ENCODE measurements at places on chromosomes 5 and 9.
A peak's percentile ranks its signal among the peaks of the same experiment; 100 is the strongest.

GRCh38 chr9:125467116-125467740 is 205.6 kb downstream of the GAPVD1 start:
- DNase-seq = no peak

DNA sequence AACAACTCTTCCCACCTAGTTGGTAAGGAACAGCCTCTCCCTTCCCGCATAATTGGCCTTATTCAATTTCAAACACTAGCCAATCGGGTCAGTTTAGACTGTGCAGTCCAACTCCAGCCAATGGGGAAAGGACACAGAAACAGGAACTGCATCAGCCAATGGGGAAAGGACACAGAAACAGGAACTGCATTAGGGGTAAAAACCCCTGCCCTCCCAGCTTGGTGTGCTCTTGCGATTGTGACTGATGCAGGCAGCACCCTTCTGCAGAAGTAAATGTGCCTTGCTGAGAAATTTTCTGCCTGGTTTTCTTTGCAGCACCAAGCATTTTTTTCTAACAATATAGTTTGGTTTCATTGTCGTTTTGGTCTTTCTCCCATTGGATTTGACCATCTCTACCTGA is 8.5 kb upstream of the GLT6D1 start:
- no peak for DNase-seq

GRCh38 chr9:127742435-127743088 is 7.5 kb upstream of the TOR2A start:
- peak; percentile 93 for DNase-seq

- DNase-seq = no peak
Measured at GRCh38 chr9:20692554-20692953, 8.5 kb downstream of the FOCAD start.

- no peak for DNase-seq
Measured at GRCh38 chr9:124222918-124223720, 34.6 kb upstream of the NEK6 start.

DNA sequence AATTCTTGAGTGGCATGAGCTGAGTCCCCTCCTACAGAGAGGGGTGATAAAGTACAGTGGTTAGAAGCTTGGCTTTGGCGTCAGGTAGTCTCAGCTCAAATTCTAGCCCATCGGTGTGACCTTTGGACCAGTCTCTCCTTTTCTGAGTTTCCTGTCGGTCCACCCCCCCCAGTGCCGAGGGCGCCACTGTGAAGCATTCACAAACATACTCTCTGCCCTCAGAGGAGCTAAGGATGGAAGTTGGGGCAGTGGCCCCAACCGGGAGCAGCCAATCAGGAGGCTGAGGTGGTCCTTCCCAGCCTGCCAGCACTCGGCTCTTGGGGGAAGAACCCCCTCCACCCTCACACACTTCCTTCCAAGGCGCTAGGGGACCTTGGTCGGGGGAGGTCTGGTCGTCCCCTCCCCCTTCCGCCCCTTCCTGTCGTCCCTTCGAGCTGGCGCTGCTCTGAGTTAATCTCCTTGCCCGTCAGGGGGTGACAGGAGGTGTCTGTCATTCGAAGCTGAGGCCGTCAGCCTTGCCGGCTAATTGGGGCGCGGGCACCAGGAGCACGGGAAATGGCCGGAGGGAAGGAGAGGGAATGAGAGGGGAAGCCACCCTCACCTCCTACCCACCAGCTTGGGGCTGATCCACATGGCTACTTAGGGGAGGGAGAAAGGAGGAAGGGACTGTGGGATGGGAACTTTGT is 53.0 kb downstream of the CXXC5 start:
- DNase-seq = peak; percentile 73

DNA sequence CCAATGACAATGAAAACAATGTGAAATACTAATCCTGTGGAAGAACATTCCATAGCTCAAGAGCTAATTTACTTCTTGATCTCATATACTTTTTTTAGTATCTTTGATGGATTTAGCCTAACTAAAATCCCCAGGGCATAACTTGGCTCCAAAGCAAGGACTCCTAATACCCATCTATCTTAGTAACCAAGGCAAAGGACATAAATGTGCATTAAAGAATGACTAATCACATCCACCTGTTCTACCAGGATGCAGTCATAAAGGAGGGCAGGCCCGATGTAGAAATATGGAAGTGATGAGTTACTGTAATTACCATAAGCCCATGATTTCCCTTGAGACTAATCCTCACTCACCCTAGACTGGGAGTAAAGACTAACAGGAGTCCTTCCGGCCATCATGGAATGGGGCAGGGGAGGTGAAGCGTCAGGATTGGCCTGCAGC is 56.9 kb downstream of the KIF24 start:
- no peak for DNase-seq

DNA sequence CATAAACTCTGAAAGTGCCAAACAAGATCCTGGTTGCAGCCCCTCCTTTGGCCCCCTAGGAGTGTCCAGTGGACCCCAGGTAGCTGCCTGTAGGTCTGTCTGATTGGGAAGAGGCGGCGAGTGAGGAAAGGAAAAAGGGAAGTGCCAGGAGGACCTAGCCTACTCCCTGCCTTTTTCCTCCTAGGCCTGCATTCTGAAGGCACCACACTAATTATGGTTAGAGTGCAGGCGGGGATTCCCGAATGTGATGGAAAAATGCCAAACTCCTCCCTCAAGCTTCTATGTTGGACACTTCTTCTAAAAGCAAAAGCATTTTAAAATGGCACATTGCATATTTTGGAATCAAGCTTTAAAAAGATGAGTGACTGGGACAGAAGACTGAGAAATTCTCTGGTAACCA is 83.2 kb upstream of the SMIM15 start:
- peak; percentile 41 for DNase-seq

DNA sequence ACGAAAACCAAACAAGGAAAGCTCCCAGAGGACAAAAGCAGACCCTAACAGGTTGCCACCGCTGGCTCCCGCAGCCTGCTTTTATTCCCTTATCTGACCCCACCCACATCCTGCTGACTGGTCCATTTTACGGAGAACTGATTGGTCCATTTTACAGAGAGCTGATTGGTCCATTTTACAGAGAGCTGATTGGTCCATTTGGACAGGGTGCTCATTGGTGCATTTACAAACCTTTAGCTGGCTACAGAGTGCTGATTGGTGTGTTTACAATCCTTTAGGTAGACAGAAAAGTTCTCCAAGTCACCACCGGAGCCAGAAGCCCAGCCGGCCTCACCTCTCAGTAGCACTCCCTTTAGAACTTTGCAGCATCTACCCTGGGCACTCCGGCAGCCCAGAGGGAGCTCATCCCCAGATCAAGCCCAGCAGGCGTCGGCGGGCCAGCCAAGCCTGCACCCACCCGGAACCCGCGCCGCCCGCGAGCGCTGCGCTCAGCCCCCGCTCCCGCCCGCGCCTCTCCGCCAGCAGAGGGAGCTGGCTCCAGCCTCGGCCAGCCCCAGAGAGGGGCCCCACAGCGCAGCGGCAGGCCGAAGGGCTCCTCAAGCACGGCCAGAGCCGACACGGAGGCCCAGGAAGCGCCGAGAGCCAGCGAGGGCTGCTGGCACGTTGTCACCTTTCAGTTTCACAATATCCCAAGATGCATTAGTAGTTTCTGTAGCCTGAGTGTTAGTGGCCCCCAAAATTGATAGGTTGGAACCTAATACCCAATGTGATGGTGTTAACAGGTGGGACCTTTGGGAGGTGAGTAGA is 35.3 kb upstream of the CLPTM1L start:
- peak; percentile 53 for DNase-seq

GRCh38 chr5:148020257-148020988 is 43.4 kb upstream of the SPINK5 start:
- no peak for DNase-seq

GRCh38 chr9:81430727-81431126 is 258.6 kb downstream of the TLE1 start:
- no peak for DNase-seq

- DNase-seq = peak; percentile 83
Measured at GRCh38 chr5:76175051-76175666, 92.0 kb downstream of the SV2C start.

DNA sequence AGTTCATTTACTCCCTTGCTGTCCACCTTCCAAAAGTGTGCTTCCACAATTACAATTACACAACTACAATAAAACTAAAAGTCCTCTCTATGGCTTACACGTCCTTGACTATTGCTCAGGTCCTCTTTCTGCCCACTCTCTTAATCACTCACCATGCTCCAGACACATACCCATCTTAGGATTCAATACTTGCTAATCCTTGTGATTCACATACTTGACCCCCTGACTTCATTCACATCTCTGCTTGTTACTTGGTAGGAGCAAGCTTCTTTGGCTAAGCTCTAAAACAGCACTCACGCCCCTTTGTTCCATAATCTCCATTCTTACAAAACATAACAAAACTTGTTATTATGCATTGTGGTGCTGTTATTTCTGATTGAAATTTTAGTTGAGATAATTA is 215.8 kb downstream of the EDIL3 start:
- no peak for DNase-seq

- DNase-seq = peak; percentile 51
Measured at GRCh38 chr5:158992037-158992740, 107.5 kb downstream of the EBF1 start.

GRCh38 chr5:61999371-61999770 is 306.6 kb upstream of the KIF2A start:
- no peak for DNase-seq

- DNase-seq = no peak
Measured at GRCh38 chr5:10158886-10159285, 90.8 kb downstream of the ATPSCKMT start.

DNA sequence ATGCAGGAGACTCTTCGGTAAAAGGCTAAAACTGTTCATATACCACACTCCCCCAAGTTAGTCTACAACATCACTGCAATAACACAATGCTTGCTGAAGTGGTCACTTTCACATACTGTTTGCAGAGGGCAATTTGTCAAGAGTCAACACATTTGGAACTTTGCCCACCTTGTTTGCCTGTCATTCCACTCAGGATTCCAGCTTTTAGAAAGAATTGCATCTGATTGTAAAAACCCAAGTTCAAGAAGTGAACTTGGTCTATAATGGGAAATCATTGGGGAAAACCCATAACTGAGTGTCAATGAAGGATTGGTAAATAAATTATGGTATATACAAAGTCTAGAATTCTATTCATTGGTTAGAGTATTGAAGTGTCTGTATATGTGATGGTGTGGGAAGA is 120.5 kb downstream of the GADD45G start:
- no peak for DNase-seq

DNA sequence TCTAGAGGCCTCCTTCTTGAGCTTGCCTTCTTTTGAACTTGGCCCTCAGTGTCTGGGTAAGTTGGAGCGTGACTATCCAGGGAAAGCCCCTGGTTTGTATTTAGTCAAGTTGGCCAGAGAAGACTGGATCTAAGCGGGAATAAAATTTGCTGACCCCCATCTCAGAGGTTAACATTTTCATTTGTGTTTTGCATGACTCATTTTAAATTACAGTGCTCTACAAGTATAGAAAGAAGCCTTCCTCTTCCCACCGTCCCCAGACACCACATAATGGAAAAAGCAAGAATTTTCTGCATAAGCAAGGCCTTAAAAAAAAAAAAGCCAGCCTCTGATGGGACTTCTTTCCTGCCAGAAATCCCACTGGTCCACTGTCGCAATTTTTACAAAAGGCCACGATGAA is 27.2 kb downstream of the PIK3R1 start:
- no peak for DNase-seq

DNA sequence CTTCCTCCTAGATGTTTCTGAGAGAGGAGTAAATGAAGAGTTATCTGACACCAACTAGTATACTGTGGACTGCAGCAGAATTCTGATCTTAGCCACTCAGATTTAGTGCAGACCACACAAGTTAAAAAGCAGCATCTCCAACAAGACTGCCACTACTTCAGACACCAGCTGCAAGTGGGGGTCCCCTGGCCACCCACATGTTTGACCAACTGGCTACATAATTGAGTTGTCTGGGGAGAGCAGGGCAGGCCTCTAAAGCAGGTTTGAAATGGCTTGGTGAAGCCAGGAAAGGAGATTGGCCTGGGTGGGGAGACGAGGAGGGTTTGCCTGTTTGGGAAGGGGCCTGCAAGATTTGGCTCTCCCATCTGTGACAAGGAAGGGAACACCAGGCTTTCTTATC is 40.5 kb upstream of the FAM81B start:
- DNase-seq = no peak

DNA sequence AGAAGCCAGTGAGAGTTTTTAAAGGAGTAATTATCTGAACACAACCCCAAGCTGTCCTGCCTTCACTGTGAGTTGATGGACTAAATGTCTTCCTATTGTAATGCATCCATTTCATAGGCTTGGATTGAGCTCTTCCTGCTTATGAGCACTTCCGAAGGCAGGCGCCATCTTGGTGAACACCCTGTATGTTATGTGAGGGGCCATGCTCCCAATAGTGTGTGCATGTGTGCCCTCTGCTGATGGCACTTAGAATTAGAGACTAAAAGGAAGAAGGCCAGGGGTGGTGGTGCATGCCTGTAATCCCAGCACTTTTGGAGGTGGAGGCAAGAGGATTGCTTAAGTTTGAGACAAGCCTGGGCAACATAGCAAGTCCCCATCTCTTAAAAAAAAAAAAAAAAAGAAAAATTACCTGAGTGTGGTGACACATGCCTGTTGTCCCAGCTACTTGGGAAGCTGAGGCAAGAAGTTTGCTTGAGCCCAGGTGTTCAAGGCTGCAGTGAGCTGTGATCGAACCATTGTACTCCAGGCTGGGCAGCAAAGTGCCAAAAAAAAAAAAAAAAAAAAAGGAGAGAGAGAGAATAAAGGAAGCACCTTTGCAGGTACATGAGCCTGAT is 65.0 kb downstream of the C9orf152 start:
- no peak for DNase-seq

DNA sequence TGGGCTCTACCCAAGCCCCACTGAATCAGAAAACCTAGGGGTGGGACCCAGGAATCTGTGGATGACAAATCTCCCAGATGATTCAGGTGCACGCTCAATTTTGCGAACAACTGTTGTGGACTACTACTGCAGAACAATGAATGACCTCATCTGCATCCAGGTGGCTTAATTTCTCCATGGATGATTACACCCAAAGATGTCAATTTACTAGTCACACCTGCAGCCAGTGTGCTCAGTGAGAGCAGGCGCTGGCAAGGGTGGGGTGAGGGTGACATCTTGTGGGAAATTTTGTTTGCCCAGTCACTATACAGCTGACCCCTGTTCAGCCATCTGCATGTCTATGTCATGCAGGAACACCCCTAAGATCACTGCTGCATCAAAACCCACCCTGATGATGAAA is 118.2 kb downstream of the ENTREP1 start:
- no peak for DNase-seq

DNA sequence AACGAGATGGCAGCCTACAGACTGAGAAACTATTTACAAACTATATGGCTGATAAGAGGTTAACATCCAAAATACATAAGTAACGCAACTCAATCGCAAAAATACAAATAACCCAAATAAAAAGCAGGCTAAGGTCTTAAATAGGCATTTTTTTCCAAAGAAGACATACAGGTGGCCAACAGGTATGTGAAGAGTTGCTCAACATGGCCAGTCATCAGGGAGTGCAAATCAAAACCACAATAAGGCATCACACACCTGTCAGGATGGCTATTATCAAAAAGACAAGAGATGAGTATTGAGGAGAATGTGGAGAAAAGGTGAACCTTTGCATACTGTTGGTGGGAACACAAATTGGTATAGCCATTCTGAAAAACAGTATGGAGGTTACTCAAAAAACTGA is 73.5 kb downstream of the CAMSAP1 start:
- DNase-seq = no peak
